ENCODE measurements at places on chromosomes 1 and 21.

GRCh38 chr1:15186846-15187151, 33.3 kb downstream of the TMEM51 start:
- DNase-seq = no peak

- DNase-seq = no peak
Observed at GRCh38 chr1:110786802-110787327, 86.1 kb upstream of the CD53 start.

GRCh38 chr1:42157667-42158066, 4.5 kb downstream of the GUCA2B start:
- no peak for DNase-seq

- DNase-seq = no peak
Observed at GRCh38 chr1:232554409-232554808, 75.5 kb downstream of the SIPA1L2 start.

DNA sequence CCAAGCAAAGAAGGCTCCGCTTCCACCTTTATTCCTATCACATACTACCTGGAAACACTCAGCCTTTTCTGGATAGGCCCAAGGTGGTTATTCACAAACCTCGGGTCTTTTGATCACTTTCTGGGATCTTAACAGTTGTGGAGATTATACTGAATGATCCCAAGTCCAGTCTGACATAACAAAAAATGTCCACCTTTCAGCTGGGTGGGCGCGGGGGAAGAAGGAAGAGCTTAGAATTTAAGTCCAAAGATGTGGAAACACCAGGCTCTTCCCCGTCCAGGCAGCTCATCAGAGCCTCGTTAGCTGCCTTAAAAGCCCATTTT, 338 bp upstream of the C1orf53 start:
- no peak for DNase-seq

DNA sequence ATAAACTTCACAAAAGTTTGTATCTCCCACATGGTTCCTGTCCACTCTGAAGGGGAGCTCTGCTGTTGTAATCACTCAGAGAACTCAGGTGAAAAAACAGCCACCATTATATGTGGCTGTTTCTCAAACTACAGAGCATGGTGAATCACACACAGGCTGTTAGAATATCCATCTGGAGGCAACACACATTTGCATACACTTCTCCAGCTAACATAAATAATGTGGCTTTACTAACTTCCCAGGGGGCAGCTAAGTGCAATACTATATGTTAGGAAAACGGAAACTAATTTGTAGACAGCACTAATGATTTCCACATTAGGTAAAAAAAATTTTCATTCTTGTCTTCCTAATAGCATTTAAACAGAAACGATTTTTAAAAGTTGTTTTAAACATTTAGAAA, 49.3 kb downstream of the PTGFR start:
- no peak for DNase-seq

- DNase-seq = no peak
Observed at GRCh38 chr1:168920456-168921094, 185.9 kb upstream of the ATP1B1 start.

DNA sequence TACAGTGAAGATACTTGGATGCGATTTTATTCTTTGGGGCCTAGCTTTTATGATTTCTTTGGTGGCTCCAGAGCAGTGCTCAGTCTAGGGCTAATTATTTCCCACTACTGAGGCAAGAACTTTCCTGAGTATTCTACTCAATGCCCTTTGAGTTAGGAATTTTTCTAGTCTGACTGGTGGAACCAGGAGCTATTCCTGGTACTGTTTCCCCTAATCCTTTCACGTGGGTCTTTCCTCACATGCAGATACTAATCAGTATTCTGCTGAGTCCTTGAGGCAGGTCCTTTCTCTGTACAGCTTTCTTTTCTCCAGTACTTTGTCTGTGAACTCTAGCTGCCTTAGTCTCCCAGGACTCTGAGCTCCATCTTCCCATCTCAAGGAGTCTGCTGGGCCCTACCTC, 76.7 kb downstream of the TRIM11 start:
- no peak for DNase-seq

GRCh38 chr21:42276526-42277154, 38.6 kb downstream of the TFF3 start:
- DNase-seq = no peak

DNA sequence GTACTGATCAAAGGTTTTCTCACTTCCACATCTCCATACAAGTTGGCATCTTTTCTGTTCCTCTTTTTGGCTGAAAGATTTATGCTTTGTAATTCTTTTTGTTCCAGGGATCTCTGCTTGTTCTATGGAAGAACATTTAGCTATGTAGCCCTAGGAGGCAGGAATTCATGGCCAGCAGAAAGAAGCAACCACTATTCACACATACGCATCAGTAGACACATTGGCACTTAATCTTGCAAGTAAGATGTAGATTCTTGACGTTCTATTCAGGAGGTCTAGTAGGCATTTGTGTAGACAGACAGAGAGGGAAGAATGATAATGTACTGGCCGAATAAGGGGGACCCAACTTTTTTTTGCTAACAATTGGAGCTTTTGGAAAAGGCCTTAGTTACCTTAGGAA, 336.0 kb downstream of the NUF2 start:
- DNase-seq = no peak

DNA sequence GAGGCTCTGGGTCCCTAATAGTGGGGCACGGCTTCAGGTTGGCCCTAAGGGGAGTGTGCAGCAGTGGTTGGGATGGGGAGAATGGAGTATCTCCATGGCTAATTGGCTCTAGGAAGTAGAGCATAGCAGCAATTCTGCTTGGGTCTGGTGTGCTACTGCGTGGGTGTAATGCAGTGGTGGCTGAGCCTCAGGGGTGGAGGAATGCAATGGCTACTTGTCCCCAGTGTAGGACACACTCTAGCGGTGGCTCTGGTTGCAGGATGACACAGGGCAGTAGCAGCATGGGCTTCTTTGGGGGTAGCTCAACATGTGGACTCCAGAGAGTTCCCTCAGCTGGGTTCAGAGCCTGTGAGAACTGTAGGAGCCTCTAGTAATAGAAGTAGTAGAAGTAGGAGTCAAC, 91.2 kb upstream of the FAM78B start:
- DNase-seq = no peak

DNA sequence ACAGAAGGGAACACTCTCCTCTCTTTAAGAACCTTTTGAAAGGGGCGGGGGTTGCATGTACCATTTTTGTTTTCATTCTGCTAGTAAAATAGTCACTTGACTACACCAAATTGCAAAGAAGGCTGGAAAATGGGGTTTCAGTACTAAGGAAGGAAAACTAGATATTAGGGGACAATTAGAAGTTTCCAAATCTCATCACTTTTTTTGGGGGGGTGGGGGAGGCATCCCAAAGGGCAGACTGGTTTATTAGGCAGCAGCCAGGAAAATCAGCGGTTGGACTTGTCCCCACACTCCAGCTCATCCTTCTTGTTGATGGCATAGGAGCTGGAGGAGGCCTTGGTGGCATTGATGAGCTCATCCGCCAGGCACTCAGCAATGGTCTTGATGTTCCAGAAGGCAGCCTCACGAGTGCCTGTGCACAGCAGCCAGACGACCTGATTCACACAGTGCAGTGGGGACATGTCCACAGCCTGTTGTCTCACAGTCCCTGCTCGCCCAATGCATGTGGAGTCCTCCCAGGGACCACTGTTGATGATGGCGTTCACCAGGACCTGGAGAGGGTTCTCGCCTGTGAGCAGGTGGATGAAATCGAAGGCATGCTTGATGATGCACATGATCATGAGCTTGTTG, 1.7 kb upstream of the TMEM50B start:
- no peak for DNase-seq

- no peak for DNase-seq
Observed at GRCh38 chr1:187396226-187396625, 567.5 kb downstream of the PLA2G4A start.

DNA sequence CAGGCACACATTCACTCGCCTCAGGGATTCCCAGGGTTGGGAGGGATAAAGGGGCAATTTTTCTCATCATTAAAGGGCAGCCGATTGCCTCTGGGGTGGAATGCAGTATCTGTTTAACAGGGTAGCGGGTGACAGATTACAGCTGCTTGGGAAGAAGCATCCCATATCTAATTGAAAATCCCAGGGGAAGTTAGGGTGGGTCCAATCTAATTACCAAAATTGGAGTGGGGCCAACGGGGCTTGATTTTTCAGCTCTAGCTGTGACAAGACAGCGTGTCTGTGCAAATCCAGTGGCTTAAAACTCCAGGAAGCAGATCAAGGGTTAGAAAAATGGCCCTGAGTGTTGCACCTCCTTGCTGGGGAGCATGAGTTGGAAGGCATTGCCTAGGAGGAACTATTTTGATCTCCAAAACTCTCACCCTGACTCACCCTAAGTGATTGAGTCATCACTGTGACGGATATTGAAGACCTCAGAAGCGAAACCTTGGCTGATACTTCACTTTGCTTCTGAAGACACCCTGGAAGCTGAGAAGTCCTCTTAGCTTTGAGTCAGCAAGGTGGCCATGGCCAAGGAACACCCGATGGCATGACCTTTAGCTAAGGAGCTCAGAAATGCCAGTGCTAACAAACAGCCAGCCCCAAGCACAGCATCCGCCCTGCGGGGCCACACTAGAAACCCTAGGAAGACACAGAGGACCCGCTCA, 46.0 kb downstream of the GRHL3 start:
- peak; percentile 69 for DNase-seq

GRCh38 chr1:88204111-88204510, 480.0 kb upstream of the PKN2 start:
- DNase-seq = no peak

- no peak for DNase-seq
Observed at GRCh38 chr1:13774121-13774520, 74.1 kb downstream of the PRDM2 start.

DNA sequence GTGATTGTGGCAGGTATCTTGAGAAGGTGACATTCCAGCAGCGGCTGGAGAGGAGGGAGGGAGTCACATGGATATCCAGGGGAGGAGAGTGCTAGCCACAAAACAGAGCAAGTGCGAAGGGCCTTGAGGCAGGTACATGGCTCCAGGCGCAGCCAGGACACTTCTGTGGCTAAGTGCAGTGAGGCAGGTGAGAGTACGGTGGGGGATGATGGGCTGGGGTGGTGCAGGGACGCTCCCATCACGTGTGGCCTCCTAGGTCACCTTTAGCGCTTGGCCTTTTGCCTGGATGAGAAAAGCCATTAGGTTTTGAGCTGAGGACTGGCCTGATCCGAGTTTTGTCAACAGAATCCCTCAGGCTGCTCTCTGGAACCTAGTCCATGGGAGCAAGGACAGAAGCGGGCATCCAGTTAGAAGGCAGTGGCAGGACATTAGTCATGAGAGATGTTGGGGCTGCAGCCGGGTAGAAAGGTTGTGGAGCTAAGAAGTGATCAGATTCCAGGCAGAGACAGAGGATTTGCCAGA, 31.6 kb downstream of the SMYD2 start:
- DNase-seq = no peak

DNA sequence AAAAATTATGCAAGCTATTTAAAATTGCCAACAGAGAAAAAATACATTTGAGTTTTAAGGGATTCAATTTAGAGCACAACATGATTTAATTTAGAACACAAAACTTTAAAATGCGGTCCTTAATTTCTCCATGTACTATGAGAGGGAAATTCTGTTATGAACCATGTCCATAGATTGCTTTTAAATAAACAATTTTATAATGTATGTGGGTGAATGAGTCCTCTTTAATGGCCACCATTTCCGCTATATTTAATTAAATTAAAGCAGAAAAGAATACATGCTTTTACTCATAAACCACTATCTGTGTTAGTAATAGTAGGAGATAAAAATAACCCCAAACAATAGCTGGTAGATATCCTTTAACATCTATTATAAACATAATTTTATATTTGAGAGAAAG, 914.6 kb downstream of the LTN1 start:
- no peak for DNase-seq

- no peak for DNase-seq
Observed at GRCh38 chr1:67710417-67710816, 25.4 kb downstream of the GADD45A start.

GRCh38 chr1:146051452-146051851, 29.9 kb upstream of the HJV start:
- no peak for DNase-seq

DNA sequence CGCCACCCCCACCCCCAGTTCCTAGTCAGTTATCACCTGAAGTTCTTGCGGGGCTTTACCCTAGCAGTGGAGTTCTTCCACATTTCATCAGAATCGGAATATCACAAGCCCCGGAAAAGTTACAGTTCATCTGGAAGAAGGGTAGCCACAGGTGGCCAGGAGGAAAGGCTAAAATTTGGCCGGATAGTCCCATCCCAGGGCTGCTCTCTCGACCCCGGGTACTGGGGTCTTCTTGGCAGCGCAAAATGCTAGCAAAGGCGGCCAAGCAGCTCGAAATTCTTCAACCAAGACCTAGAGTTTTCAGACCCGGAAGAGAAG, 7.9 kb downstream of the HLX start:
- no peak for DNase-seq

- DNase-seq = no peak
Observed at GRCh38 chr1:51708911-51709760, 92.2 kb downstream of the OSBPL9 start.

GRCh38 chr1:86753700-86754099, 49.3 kb downstream of the SH3GLB1 start:
- DNase-seq = no peak

- DNase-seq = no peak
Observed at GRCh38 chr1:230375147-230375546, 51.0 kb downstream of the PGBD5 start.

DNA sequence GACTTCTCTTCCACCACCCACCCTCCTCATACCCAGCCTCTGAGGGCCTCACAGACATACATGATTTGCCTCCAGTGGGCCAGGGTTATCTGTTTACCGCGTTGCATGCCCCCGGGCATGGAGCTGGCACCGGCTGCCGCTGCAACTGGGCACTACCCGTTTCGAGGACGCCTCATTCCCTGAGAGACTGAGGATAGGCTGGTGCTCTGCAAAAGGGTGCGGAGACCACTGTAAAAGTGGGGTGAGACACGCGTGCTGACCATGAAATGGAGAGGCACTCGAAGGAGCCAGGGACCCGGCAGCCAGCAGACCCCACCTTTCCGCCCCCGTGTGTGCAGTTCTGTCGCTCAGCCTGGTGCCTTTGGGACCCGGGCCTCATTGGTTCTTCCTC, 20.6 kb downstream of the TP73 start:
- DNase-seq = no peak

- DNase-seq = no peak
Observed at GRCh38 chr1:41731516-41732030, 187.1 kb downstream of the HIVEP3 start.

DNA sequence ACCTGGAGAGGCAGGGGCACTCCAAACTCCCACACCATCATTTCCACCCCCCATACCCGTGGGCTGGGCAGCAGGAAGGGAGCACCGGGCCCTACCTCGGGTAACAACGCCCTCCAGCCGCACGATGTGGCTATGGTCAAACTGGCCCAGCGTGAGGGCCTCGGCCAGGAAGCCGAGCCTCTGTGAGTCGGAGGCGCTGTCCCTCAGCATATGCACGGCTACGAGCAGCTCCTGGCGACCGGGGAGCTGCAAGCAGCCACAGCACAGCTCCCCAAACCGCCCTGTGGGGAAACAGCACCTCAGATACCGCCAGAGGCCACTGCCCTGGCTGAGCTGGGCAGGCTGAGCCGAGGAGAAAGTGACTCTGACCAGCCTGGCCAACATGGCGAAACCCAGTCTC, 29.2 kb downstream of the CDCA8 start:
- no peak for DNase-seq
